ENCODE measurements at places on chromosomes 2 and 18.

DNA sequence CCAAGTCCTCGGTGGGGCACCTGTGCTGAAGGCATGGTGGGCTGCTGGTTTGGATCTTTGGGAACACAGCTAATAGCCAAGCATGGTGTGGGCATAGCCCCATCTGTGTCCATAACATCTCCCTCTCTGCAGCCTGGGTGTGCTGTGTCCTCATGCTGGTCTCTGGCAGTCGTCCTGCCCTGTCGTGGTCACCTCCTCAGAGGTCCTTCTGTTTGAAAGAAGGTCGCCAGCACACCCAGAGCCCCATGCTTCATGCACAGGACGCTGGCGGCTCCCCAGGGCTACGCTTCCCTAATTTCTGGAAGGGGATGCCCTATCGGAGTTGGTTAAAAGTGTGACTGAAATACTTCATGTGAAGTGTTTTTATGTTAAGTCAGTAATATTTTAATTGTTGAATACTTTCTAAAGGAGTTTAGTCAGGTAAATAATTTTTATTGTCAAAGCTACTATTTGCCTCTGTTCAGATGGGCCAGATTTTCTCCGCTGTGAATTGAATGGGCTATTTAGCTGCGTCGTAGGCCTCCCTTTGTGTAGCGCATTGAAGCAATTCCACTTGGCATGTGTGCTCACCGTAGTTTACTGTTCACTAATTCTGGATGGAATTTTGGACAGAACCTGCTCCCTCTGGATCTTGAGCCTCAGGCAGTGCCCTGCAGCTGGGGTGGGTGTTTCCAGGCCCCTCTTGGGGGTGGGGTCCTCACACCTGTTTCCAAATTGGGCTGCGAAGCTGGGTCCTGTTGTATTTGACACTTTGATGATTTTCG is 81.9 kb downstream of the WDSUB1 start:
- DNase-seq: no peak

GRCh38 chr2:79887747-79888374 is 375.0 kb downstream of the CTNNA2 start:
- peak; percentile 45 for DNase-seq

DNA sequence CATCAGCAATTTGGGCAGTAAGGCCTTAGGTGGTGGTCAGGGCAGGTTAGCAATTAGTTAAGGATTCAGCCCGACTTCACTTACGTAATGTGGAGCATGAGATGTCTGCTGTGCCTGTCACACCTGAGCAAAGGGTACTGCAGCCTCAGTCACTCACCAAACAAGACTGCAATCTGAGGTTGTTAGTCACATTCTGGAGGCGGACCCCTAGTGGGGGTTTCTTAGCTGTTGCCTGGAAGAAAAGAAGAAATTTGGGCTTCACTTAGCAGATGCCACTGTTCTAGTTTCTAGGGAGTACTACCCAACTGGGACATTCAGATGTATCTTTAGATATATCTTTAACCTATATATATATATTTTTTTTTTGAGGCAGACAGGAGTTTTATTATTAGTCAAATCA is 529.9 kb downstream of the SLC4A3 start:
- DNase-seq: no peak

GRCh38 chr18:2618009-2618408 is 37.5 kb upstream of the SMCHD1 start:
- no peak for DNase-seq

DNA sequence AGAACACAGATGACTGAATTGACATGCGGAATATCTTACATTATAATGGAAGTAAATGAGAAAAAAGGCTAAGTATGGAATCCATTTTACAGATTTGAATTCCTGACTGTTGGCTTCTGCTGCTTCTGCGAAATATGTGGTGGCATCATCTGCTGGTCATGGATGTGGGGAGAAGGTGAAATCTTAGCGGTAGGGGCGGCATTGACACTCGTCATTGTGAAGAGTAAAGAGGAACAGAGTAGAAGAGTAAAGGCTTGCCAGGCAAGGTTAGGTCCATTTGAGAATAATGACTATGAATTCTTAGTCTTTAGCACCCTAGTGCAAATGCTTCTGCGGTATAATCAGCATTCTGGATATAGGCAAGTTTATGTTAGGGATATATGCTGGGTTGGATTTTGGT is 32.4 kb downstream of the ACTR3 start:
- no peak for DNase-seq

DNA sequence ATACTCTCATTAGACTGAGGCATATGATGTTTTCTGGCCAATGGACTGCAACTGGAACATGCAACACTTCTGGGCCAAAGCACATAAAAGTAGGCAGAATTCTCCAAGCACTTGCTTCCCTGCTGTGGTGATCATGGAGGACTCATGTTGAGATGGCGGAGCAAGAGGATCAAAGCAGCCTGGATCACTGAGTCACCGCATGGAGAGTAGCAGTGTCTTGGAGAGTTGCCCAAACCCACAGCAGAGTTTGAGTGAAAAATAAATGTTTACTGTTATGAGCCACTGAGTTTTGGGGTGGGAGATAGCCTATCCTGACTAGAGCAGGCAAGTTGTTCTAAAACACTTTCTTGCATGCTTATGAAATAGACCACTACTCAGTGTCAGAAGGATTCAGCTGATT is 359.5 kb downstream of the ZNF521 start:
- DNase-seq: no peak

DNA sequence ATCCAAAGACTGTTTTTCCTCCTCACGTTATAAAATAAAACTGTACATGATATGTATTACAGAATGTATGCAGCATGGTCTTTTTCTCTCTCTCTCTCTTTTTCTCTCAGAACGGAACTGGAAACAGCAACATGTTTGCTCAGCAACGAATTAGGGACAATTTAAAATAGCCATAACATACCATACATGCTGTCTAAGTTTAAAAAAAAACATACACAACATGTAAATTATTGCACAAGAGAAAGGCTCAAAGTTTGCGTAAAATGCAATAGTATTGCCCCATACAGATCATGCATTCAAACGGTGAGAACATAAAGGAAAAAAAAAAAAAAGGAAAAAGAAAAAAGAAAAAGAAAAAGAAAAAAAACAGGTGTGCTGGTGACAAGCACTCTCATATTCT is 93.6 kb downstream of the BCL11A start:
- DNase-seq: no peak

- DNase-seq: no peak
Measured at GRCh38 chr18:50119296-50119695, 75.7 kb downstream of the MYO5B start.

DNA sequence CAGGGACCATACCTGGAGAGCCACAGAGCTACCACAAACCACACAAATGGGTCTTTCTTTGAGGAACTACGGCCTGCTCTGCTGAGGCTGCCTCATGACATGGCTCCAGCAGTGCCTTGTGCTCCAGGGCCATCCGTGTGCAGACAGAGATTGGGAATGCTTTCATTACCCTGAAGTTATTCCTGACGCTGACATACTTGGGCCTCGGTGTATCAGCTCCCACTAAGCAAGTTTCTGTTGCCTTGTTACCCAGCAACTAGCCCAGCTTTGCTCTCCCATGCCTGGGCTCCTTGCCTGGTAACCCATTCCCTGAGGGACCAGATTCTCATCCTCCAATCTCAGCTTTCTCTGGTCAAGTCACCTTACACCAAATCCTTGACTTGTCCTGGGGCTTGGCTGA is 80.3 kb upstream of the FZD7 start:
- no peak for DNase-seq

DNA sequence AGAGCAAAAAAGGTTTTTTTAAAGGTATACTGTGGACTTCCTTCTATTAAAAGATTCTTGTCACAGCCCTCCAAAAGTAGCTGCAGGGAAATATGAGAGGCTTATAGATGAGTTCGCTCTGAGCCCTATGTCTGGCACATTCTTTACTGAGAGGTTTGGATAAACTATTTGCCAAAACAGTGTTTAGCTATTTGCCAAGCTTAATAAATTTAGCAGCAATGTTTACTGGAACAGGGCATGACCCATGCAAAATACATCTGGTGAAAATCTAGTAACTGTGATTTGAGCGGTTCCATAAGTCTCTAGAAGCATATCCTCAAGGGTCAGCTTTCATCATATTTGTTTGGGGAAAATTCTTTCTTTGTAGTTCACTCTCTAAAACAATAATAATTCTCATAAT is 1696.7 kb upstream of the PIK3C3 start:
- DNase-seq: no peak

- no peak for DNase-seq
Measured at GRCh38 chr2:130826821-130827501, 9.8 kb upstream of the ARHGEF4 start.

- no peak for DNase-seq
Measured at GRCh38 chr2:73925033-73925704, 1.5 kb upstream of the DGUOK start.

- no peak for DNase-seq
Measured at GRCh38 chr18:79092874-79093273, 23.7 kb downstream of the ATP9B start.

DNA sequence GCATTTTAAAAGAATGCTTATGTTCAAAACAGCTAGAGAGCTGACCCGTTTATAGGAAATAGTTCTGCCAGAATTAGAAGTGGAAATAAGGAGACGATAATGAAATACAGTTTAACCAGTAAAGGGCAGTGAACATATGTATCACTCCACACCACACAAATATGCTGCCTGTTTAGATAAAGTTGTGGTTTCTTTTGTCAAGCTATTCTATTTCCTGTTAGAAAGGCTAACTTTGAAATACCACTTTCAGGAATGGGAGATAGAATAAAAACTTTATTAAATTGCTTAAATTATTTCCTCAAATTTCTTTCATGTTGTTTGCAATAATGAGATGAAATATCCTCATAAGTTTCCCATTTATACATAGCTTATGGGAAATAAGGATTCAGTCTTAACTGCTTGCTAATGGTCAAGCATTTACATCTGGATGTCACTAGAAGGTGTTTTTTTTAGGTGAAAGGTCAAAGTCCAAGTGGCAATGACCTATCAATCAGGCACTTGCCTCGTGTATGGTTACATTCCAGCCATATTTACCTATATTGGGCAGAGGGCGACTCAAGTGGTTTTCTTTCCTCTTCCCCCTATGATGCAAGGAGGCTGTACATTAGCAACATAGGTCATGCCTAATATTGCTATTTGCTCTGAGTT is 148.9 kb downstream of the ZEB2 start:
- DNase-seq: no peak

- DNase-seq: no peak
Measured at GRCh38 chr2:143808166-143808565, 678.9 kb downstream of the ARHGAP15 start.

DNA sequence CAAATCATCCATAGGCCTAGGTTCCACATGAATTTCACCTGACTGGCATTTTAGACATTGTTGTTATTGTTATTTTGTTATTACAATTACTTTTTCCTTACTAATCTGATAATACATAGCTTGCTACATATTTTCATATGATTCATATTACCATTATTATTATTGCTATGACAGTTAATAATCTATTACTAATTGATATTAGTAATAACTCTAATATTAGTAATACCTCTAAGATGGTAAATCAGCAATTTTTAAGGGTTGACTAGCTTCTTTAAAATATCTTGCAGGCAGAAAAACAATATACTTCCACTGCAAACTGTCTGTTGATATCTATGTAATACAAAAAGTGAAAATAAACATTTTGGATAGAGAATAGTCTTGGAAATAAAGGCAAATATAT is 48.6 kb upstream of the UBE2E3 start:
- no peak for DNase-seq

DNA sequence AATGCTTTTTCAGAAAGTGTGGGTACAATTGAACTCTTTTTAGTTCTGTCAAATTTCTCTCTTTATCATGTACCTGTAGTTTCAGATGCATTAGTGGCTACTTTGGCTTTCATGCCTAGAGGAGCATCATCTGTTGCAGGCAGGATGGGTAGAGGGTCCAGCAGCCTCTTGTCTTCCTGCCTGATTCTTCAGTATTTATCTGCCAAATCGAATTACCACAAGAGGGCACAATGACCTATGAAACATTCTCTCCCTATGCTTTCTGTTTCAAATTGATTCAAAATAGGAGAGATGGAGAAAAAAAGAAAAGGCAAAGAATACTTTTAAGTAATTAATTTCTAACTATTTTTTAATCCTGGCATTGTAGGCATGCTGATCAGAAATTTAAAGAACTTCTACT is 477.2 kb downstream of the TRIB2 start:
- DNase-seq: no peak

- peak; percentile 80 for DNase-seq
Measured at GRCh38 chr2:127408004-127408806, 10.0 kb upstream of the PROC start.

DNA sequence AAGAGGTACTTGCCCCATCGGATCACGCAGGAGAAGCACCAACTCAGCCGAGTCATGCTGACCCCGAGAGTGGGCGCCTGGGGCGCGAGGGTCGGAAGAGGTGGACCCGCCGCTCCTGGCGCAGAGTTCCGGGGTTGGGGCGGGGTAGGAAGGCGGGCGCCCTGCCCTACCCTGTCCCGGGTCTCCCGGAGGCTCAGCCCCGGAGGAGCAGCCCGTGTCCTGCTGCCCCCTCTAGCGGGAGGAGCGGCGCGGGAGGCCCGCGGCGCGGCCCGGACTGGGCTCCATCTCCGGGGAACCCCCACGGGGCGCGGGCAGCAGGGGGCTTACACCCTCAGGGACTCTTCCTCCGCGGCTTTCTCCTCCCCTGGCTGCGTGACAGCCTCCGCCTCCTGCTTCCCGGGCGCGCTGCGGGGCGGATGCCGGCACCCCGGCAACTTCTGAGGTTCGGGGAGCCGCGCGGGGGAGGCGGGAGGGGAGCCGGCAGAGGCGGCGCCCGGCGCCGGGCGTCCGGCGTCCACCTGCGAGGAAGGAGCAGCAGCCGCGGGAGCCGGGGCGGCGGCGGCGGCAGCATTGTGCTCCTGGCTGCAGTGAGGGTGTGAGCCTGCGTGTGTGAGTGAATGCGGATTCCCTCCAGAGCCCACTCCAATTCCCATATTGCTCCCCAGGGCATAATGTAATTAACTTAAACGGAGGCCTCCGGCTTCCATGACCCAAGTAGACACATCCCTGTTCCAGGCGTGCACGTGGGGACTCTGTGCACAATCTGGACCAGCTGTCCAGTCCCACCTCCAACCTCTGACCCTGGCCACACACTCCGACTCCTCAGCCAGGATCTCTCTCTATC is 7.6 kb upstream of the TNS1 start:
- DNase-seq: peak; percentile 42

DNA sequence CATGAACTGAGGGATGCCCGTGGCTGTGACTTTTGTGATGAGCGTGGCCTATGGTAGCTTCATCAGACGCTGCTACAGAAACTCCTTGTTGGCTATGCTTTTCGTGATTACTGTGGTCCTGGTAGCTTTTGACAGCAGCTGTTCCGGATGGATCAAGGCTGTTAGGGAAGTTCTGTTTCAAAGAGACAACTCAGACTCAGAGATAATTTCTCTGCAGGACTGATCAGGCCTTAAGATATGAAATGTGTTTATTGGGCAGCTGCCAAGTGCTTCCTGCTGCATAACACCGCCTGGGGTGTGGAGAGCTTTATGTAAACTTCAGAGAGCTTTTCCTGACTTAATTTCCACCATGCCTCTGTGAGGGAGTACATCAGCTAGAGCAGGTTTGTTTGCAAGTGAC is 243.8 kb downstream of the TSN start:
- DNase-seq: no peak

GRCh38 chr18:48949606-48950535 is 894 bp downstream of the SMAD7 start:
- DNase-seq: peak; percentile 43

GRCh38 chr2:37877457-37878315 is 47.4 kb upstream of the RMDN2 start:
- DNase-seq: peak; percentile 40

- peak; percentile 84 for DNase-seq
Measured at GRCh38 chr2:109031476-109032228, 42.6 kb upstream of the EDAR start.

GRCh38 chr2:227374158-227374557 is 4.9 kb downstream of the TM4SF20 start:
- DNase-seq: peak; percentile 46

Measured in activated CD8-positive, alpha-beta T cell treated with anti-CD3 and anti-CD28 coated beads, Interleukin-2, amount 10 ng/mL, durations not matched to agents 7 days and 5 days (primary cell).